ENCODE measurements at places on chromosomes 1 and 21.
A peak's percentile ranks its signal among the peaks of the same experiment; 100 is the strongest.

DNA sequence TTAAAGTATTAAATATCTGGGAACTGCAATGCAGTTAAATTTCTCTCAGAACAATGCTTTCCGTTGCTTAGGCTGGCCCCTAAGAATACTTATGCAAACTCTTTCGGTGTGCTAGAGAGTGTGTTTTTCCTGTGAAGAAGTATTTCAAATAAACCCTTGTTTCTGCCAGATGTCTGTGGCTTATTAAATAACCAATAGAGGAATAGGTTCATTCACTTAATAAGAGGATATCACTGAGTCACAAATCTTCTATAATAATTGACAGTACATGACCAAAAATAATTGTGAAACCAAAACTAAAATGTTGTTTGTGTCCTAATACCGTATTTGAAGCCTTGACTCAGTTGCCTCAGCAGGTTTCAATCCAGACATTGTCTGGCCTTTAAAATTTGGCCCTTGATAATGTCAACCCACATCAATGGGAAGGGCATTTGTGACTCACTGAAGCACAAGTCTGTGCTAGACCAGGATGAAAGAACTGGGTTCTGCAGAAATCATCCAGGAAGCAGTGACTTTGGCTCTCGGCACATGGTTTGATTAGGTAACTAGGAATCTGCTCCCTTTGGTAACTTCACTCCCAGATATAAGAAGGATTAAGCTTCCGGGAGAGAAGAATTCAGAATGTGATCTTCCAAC is 104.2 kb upstream of the BARHL2 start:
- H3K4me1 ChIP-seq = no peaks in the 10 kb centered on the region
- no peaks in the 10 kb centered on the region for H3K27me3 ChIP-seq
- no peak overlapping the region for H3K4me3 ChIP-seq
- no peak for DNase-seq
- H3K27ac ChIP-seq = no peak overlapping the region
- no peaks in the 10 kb centered on the region for H3K36me3 ChIP-seq

- H3K36me3 ChIP-seq = no peaks in the 10 kb centered on the region
- H3K4me3 ChIP-seq = no peak overlapping the region
- H3K27me3 ChIP-seq = peaks cover 3% of the 10 kb centered on the region
- H3K4me1 ChIP-seq = peaks cover 45% of the 10 kb centered on the region
- DNase-seq = no peak
Observed at GRCh38 chr1:115949156-115949555, 27.2 kb upstream of the SLC22A15 start.

DNA sequence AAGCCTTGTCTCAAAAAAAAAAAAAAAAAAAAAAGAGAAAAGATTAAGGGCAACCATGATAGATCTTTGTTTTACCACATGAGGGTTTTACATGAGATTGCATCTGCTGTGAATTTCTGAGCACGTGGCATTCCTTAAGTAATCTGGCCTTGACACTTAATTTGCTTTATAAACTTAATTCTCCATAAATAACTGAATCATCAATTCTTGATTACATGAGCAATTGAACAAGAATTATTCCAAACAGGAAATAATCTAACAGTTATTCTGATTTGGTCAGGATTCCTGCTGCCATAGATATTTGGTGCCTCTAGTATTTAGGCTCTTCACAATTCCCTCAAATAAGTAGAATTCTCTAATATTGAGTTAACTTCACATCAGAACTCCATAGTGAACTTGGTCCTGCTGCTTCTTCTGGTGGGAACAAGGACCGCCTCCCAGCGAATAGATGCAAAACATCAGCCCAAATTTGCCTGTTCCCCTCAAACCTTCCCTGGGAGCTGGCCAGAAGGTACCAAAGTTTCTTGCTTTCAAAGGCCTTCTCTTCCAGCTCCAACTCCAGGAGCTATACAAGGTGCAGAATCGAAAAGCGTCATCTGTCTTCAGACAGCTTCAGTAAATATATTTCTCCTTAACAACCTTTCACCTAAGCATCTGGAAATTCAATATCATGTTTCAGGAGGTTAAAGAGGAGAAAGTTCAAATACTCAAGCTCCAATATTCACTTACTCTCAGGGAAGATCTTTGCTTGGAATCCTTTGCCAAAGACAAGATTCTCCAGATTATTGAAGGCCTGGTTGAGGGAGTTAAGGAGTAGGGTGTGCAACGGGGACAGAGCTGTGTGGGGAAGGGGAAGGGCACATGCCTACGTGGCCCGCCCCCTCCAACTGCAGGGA is 1.0 kb downstream of the KRTCAP2 start:
- no peak for DNase-seq
- H3K36me3 ChIP-seq = peaks cover 32% of the 10 kb centered on the region
- peaks cover 38% of the 10 kb centered on the region for H3K4me1 ChIP-seq
- H3K27me3 ChIP-seq = peaks cover 12% of the 10 kb centered on the region

DNA sequence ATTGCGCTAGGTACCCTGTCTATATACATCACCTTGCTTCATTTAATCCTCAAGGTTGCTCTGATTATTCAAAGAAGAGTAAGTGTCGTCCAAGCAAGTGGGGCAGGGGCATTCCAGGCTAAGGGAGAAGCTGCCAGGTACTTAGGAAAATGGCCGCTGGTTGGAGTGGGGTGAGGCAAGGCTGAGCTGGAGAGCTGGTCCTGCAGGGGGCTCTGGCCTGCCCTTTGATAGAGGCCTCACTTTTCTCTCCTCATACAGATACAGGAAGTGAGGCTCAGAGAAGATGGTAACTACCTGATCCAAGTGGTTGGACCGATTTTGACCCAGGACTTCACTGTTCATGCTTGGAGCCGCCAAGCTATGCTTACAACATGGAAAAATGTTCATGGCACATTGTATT is 86.9 kb upstream of the ZBTB40 start:
- H3K4me1 ChIP-seq = peaks cover 4% of the 10 kb centered on the region
- no peak overlapping the region for H3K4me3 ChIP-seq

DNA sequence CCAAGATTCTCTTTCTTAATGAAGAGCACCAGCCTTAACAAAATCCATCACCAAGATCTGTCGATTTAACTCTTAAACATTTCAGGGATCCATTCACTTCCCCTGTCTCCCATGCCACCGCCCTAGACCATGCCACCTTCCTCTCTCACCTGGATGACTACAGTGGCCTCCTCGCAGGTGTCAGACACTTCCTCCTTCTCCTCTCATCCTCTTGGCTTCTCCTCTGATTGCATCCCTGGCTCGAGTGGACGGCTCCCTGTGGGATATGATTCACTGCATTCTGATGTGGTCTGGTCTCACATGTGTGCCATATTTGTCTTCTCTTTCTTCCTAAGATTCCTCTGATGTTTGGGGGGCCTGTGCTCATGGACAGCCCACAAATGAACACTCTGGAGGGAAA is 66.4 kb upstream of the KLHDC7A start:
- H3K36me3 ChIP-seq = peaks cover 12% of the 10 kb centered on the region
- no peak overlapping the region for H3K27ac ChIP-seq
- peak overlapping the region; percentile 0 for H3K4me3 ChIP-seq

GRCh38 chr1:185200889-185201288 is 43.9 kb downstream of the SWT1 start:
- H3K27ac ChIP-seq = no peak overlapping the region
- no peaks in the 10 kb centered on the region for H3K27me3 ChIP-seq
- peaks cover 37% of the 10 kb centered on the region for H3K36me3 ChIP-seq
- no peak overlapping the region for H3K4me3 ChIP-seq

DNA sequence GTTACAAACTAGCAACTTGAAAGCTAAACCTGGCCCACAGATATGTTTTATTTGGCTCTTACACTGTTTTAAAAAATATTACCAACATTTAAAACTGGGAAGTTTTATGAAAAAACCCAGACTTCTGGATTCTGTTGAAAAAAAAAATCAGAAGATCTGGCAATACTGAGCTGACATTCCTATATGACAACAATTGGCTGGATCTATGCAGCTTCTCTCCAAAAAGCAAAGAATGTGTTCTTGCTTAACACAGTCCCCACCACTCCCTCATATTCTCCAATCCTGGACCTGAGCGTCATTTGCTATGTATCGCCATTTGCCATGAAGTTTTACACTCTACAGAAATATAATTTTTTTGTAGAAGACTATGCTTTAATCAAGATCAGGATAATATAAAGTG is 859.6 kb downstream of the LTN1 start:
- H3K36me3 ChIP-seq = peaks cover 5% of the 10 kb centered on the region
- H3K4me1 ChIP-seq = no peaks in the 10 kb centered on the region
- H3K27me3 ChIP-seq = no peaks in the 10 kb centered on the region
- H3K4me3 ChIP-seq = no peak overlapping the region
- no peak for DNase-seq

DNA sequence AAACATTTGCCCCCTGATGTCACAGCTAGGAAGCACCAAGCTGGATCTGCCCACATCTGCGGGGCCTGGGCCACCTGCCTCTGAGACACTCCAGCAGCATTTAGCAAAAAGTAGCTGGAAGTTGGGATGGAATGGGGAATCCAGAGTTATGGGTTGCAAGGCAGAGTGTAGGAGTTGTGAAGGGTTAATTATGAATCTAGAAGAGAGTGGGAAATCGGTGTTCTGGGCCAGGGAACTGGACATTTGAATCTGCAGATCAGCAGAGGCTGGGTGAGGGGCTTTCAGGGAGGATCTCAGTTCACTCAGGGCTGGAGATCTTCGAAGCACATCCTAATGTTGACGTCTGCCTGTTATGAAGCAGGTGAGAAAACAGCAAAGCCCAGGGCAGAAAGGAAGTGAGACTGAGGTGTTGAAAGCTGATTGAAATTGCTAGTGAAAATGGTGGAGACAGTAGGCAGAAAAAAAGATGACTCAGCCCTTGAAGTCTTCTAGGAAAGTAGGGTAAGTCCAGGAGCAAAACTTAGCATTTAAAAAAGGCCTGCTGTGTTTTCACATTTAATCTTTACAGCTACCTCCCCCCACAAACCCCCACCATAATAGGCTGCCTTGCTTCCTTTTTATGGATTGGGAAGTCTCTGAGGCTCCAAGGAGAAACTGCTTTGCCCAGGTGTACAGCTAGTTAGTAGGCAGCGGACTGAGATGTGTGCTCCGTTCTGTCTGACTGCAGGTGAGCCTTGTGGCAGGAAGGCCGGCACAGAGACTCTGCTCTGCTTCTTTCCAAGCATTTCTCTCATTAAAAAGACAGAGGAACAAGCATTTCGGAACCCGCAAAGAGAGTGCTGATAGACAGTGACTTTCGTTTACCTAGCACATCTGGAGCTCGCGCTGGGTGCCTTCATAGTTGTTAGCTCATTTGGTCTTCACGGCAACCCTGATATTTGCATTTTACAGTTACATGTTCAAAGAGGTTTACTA is 7.2 kb downstream of the VANGL1 start:
- H3K4me1 ChIP-seq = peaks cover 6% of the 10 kb centered on the region
- no peak overlapping the region for H3K4me3 ChIP-seq
- H3K27me3 ChIP-seq = no peaks in the 10 kb centered on the region
- H3K27ac ChIP-seq = peak overlapping the region; percentile 45

- peaks cover 20% of the 10 kb centered on the region for H3K4me1 ChIP-seq
- no peak for DNase-seq
- H3K27ac ChIP-seq = no peak overlapping the region
- H3K36me3 ChIP-seq = no peaks in the 10 kb centered on the region
- H3K27me3 ChIP-seq = peaks cover 7% of the 10 kb centered on the region
Observed at GRCh38 chr1:32984455-32985171, 20.0 kb upstream of the RNF19B start.

DNA sequence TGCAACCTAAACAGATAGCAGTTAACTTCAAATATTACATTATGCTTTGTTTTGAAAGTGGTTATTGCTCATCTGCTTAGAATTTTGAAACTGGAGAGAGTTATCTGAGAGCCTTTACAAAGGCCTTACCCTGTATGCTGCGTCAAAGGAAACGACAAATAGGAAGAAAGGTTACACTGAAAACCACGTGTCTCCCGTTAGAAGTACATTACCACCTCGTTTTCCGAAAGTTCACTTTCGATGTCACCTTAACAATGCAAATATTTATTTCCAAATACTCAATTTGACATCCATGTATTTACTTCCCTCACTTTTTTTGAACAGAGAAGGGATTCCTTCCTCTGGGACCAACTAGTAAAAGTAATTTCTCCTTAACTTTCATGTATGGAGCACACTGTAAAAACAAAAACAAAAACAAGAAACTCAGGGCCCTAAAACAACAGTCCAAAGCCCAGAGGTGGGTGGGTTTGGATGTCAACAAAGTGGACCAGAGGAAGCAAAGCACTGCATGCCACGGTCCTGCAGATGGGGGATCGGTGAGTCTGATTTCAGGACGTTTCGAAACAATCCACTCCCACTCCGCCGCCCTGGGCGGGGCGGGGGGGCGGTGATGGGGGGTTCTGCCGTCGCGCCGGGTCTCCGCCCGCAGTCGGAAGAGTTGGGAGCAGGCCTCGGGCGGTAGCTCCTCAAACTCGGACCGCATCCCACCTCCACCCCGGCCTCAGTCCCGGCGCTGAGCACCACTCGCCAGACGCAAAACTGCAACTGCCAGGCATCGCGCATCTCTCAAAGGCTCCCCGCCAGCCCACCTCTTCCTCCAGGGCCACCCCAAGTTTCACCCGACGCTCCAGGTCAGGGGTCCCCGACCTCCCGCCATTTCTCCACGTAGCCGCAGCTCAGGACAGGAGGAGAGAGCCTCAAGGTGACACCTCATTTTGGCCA is 841 bp downstream of the ADSS2 start:
- peaks cover 5% of the 10 kb centered on the region for H3K27me3 ChIP-seq
- peak; percentile 52 for DNase-seq
- H3K36me3 ChIP-seq = no peaks in the 10 kb centered on the region
- H3K27ac ChIP-seq = peak overlapping the region; percentile 81
- peak overlapping the region; percentile 96 for H3K4me3 ChIP-seq
- H3K4me1 ChIP-seq = peaks cover 13% of the 10 kb centered on the region

- H3K4me3 ChIP-seq = no peak overlapping the region
- H3K4me1 ChIP-seq = no peaks in the 10 kb centered on the region
- no peak for DNase-seq
- H3K27ac ChIP-seq = no peak overlapping the region
- no peaks in the 10 kb centered on the region for H3K36me3 ChIP-seq
- H3K27me3 ChIP-seq = no peaks in the 10 kb centered on the region
Observed at GRCh38 chr1:219066631-219067349, 106.9 kb upstream of the LYPLAL1 start.

DNA sequence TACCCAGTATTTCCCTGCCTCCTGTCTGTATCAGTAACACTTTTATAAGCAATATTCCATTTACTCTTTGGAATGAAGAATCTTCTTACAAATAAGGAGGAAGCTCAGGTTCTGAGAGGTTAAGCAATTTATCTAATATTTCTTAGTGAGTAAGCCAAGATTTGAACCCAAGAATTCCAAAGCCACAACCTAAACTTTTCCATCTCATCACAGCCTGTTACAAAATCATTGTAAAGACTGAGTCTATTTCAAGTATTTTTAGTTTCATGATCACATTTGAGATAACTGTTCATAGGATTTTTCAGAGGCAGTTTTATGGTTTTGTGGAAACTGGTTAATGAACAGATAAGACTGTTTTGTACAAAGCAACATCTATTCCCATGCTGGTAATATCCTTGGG is 29.8 kb upstream of the HHAT start:
- H3K4me3 ChIP-seq = no peak overlapping the region
- DNase-seq = no peak
- peaks cover 10% of the 10 kb centered on the region for H3K4me1 ChIP-seq
- H3K36me3 ChIP-seq = no peaks in the 10 kb centered on the region
- no peaks in the 10 kb centered on the region for H3K27me3 ChIP-seq

GRCh38 chr21:44767834-44768831 is 33.5 kb downstream of the UBE2G2 start:
- DNase-seq = no peak
- peaks cover 2% of the 10 kb centered on the region for H3K27me3 ChIP-seq
- H3K27ac ChIP-seq = no peak overlapping the region
- peaks cover 21% of the 10 kb centered on the region for H3K36me3 ChIP-seq

GRCh38 chr1:42923367-42924081 is 35.1 kb downstream of the SLC2A1 start:
- H3K27me3 ChIP-seq = peaks cover 19% of the 10 kb centered on the region
- H3K27ac ChIP-seq = peak overlapping the region; percentile 86
- no peak for DNase-seq
- peak overlapping the region; percentile 86 for H3K4me3 ChIP-seq
- H3K4me1 ChIP-seq = peaks cover 24% of the 10 kb centered on the region

GRCh38 chr1:87833166-87833565 is 504.5 kb downstream of the LMO4 start:
- no peak overlapping the region for H3K27ac ChIP-seq
- no peak for DNase-seq
- H3K36me3 ChIP-seq = no peaks in the 10 kb centered on the region
- H3K4me1 ChIP-seq = no peaks in the 10 kb centered on the region
- no peaks in the 10 kb centered on the region for H3K27me3 ChIP-seq
